ENCODE measurements at places on chromosomes 13 and 19. TPM values are rescaled to one million over a fixed set of nuclear protein-coding genes. Genes with fewer than 3 reads are reported as not detected.
A peak's percentile ranks its signal among the peaks of the same experiment; 100 is the strongest.

- DNase-seq: no peak
Measured at GRCh38 chr19:8208119-8208921, 850 bp upstream of the CERS4 start.

Gene FFAR2
- total RNA-seq: not detected

DNA sequence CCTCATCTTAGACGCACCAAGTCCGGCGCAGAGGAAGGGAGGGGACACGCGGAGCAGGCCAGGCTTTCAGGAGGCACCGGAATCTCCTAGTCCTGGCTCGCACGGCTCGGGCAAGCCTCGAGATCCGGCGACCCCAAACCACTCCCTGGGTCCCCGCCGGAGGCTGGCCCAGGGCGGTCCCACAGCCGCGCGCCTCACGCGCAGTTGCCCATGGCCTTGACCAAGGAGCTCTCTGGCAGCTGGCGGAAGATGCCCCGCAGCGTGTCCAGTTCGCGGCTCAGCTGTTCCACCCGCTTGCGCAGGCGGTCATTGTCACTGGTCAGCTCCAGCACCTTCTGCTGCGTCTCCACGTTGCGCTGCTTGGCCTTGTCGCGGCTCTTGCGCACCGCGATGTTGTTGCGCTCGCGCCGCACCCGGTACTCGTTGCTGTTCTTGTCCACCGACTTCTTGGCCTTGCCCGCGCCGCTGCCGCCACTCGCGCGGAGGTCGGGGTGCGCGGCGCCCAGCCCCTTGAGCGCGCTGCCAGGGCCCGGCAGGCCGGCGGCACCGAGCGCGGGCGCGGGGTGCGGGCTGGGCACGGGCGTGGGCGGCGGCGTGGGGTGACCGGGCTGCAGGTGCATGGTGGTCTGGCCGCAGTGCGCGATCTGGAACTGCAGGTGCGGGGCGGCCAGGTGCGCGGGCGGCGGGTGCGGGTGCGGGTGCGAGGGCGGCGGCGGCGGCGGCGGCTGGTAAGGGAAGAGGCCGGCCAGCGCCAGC is 1.0 kb downstream of the CEBPA start:
- DNase-seq: no peak

DNA sequence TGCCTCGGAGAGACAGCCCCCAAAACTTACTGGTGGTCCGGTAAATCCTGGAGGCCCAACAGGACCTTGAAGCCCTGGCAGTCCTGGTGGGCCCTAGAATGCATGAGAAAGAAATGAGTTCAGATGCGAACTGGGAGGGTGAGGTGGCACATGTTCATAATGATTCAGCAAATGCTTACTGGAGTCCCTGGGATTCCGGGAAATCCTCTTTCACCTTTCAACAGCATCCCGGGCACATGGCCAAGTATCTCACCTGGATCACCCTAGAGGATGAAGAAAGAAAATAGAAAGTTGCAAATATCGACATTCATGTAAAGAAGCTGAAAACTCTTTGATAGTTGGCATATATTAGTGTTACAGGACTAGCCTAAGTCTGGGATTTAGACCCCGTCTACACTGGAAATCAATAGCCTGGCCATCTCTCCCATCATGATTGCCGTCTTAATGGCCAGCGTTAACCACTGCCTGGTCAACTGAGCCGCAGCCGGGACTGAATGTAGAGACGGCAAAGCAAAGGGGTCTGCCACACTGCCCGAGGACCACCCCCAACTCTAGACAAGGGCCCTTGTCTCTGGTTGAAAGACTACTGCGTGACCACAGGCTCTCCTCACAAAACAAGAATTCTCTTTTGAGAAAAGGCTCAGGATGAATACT is 96.9 kb downstream of the COL4A1 start:
- no peak for DNase-seq

DNA sequence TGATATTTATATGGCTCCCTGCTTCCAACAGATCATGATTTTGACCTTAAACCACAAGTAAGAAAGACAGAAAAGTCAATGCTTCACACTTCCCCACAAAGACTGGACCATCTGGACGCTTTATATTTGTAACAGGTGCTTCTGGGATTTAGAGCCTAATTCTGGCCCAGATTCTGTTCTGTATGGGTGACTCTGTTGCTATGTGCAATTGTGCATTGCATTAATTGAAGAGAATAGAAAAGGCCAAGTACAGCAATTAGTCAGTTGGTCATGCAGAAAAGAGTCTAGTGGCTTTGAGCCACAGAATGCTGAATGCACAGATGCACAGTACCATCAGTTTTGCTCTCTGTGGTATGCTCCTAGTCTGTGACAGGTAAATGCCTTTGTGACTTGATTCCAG is 657.4 kb upstream of the ATXN8OS start:
- DNase-seq: no peak

- peak; percentile 75 for DNase-seq
Measured at GRCh38 chr19:18282021-18282787, 782 bp upstream of the JUND start.

GRCh38 chr19:29971648-29972047 is 29.6 kb downstream of the URI1 start:
- DNase-seq: no peak

- no peak for DNase-seq
Measured at GRCh38 chr13:71814806-71815360, 52.1 kb downstream of the DACH1 start.

DNA sequence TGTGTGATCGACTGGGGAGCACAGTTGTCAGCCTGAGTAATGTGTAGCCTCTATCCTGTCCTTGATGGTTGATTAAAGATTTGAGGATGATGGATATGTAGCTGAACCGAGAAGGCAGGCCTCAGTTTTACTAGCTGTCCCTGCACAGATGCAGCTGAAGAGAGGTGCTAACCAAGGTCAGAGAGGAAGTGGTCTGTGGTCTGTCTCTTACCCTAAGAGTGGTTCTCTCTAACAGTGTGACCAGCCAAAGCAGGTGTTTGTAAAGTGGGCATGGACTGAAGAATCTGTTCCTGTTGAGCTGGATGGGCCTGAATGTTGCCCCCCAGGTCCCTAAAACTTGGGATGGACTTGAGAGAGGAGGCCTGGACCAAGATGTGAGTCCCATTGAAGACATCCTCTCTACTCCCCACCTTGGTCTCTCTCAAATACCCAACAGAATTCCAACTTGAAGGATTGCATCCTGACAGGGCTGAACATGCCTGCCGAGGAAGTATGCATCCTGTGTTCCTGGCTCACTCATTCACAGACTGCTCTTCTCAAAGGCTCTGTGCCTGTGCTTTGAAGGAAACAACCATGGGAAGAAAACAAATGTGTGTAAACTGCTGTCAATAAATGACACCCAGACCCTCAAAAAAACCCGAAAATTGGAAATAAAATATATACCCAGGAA is 223.8 kb downstream of the MAB21L1 start:
- DNase-seq: no peak

Gene ZNF30
- 2.1 TPM for total RNA-seq

Gene MAMSTR
- total RNA-seq: 23.4 TPM

Gene IGFL2
- not detected for total RNA-seq

Gene KLF5
- total RNA-seq: 4.5 TPM

DNA sequence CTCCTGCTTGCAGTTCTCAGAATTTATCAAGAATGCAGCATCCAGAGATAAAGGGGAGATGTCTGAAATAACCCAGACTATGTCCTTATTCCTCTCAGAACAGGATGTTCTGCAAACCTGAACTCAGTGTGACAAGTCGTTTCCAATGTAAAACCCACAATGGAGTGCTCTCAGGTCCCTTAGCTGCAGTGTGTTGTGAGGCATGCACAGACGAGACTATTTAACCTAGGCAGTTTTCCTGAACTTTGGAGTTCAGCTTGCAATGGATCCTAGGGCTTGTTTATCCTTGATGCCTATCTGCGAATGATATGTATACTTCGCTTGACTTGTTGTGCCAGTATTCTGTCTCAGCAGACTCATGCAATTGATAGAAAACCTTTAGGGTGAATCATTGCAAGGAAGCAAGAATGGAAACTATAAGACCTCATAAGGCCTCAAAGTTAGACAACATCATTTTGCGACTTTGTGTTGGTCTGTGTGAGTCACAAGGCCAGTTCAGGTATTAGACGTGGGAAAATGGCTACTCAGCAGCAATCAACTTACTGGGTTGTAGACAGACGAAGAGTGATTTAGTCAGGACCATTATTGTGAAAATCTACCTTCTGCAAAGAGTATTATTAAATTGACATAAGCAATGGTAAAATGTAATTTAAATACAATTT is 2439.9 kb upstream of the PCDH20 start:
- no peak for DNase-seq

DNA sequence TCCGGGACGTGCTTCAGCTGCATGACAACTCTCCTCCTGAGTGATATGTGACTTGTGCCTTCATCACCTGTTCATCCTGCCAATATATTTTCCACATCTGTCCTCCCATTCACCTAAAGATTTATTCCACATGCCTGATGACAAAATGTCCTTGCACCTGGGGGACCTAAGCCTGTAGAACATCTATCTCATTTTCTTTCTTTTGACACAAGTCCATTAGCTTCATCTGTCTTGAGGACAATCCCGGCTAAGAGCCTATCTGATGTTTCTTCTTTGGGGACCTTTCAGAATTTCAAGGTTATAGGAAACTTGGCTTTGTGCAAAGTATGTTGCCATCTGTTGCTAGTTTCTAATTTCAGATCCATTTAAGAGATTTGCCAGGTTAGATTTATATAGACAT is 41.1 kb downstream of the ITGBL1 start:
- DNase-seq: no peak

Gene VSTM1
- total RNA-seq: 0.83 TPM

Gene RFPL4A
- not detected for total RNA-seq

Gene RGL3
- 57.7 TPM for total RNA-seq

Gene KLK14
- total RNA-seq: not detected

Gene SHISA7
- total RNA-seq: 0.08 TPM

GRCh38 chr19:18380843-18381242 is 5.1 kb upstream of the GDF15 start:
- no peak for DNase-seq

GRCh38 chr13:74865656-74866055 is 616.3 kb downstream of the TBC1D4 start:
- DNase-seq: no peak

Gene KLF1
- total RNA-seq: 0.83 TPM

Gene ZNF728
- 2.3 TPM for total RNA-seq

DNA sequence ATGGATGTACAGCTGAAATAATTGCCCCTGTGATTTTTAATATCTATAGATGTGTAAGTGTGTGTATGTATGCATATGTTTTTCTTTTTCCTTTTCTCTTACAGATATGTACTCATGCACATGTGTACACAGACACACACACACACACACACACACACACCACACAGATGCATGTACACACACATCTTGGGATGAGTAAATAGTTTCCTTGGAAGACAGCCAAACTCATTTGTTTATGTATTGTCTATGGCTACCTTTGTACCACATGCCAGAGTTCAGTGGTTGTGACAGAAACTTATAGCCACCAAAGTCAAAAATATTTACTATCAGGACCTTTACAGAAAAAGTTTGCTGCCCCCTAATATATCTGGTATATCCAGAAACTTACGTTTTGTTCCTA is 192.6 kb downstream of the MAB21L1 start:
- no peak for DNase-seq

DNA sequence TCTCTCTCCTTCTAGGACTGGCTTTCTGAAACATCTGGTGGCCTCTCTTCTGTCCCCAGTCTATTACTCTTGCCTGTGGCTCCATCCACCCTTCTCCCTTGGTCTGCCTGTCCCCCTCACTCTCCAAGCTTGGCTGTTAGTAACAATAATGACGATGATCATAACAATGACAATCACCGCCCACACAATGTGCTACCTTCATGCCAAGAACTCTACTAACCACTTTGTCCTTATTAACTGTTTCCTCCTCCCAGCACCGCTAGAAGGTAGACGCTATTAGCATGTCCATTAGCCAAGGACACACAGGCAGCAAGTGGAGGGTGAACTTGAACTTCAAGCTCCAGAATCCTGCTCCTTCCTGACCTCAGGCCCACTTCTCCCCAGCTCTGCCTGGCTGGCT is 2.7 kb downstream of the GYS1 start:
- no peak for DNase-seq

DNA sequence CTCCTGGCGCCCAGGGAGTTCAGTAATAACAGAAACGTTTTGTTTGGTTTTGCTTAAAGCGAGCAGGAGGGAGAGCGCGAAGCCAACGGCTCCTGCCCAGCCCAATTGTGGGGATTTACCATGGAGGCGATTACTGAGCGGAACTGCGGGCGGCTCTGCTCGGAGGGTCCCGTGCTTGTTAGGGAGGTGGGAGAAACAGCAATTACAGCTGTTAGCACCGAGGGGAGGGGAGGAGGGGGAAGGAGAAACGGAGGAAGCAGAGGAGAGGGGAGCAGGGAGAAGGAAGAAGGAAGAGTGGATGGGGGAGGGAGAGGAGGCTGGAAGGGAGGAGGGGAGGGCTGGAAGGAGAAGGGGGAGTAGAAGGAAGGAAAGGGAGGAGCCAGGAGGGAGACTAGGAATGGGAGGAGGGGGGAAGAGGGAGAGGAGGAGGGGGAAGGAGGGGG is 7.7 kb upstream of the ONECUT3 start:
- no peak for DNase-seq

DNA sequence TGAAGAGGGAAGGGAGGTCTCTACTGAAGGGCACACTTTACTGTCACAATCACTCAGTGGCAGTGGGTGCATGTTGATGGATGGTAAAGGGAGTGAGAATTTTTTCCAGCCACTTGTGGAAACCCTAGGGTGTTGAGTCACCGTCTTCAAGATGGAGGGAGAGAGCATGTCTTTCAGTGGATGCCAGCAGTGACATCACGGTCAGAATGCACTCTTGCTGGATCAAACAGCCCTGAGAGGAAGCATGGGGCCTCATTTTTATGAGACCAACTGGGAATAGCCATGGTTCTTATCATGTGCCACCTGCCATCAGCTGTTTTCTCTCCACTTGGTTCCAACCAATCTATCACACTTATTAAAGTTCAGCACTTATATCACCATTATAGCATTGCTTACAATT is 182.5 kb downstream of the KCNRG start:
- DNase-seq: no peak

DNA sequence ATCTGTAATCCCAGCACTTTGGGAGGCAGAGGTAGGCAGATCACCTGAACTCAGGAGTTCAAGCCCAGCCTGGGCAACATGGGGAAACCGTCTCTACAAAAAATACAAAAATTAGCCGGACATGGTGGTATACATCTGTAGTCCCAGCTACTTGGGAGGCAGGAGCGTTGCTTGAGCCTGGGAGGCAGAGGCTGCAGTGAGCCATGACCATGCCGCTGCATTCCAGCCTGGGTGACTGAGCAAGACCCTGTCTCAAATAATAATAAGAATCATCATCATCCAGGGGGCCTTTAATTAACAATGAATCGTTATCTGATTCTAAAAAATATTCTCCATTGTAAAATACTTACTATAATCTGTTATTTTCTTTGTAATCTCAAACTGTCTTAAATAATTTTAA is 283.4 kb downstream of the DACH1 start:
- DNase-seq: no peak

- no peak for DNase-seq
Measured at GRCh38 chr13:60707878-60708277, 310.9 kb downstream of the TDRD3 start.

Gene SIGLEC10
- 11.3 TPM for total RNA-seq

Gene SLC25A41
- 0.28 TPM for total RNA-seq

Data from adrenal gland (tissue), 19 donors.